Brain pericyte (primary cell): ENCODE measurements at places on chromosomes 12 and 14.

DNA sequence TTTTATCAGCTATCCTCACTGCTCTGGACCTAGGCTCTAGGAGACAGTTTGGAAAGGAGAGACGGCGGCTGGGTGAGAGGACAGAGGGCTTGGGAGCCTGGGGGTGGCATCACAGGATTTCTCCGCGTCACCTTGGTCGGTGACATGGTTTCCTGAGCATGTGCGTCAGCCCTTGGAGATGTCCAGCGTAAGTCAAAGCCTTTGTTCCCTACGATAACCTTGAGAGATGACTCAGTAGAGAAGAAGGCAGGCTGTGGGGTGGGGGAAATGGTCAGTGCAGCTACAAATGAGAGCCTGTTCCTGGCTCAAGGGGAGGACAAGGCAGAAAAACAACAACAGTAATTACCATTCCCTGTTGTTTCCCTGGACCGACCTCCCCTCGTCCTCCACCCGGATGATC lies 90.2 kb upstream of the TBX3 start:
- DNase-seq: no peak

GRCh38 chr14:53793790-53794505 lies 162.7 kb downstream of the BMP4 start:
- no peak for DNase-seq

- DNase-seq: no peak
Observed at GRCh38 chr14:69288956-69289705, 29.2 kb downstream of the GALNT16 start.

- no peak for DNase-seq
Observed at GRCh38 chr14:105840266-105841021, 314.1 kb downstream of the TMEM121 start.

GRCh38 chr14:106530423-106531107 lies 1004.2 kb downstream of the TMEM121 start:
- DNase-seq: no peak

DNA sequence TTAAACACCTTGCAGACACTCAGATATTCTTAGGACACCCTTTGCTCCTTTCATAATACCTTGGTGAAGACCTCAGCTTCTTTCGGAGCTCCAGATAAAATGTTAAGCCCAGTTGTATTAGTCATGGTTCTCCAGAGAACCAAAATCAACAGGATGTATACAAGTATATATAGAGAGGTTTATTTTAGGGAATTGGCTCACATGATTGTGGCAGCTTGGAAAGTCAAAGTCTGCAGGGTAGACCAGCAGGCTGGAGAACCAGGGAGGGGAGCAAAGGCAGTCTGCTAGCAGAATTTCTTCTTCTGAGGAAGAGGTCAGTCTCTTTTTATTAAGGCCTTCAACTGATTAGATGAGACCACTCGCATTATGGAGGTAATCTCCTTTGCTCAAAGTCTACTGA lies 6.9 kb upstream of the IGF1 start:
- no peak for DNase-seq

DNA sequence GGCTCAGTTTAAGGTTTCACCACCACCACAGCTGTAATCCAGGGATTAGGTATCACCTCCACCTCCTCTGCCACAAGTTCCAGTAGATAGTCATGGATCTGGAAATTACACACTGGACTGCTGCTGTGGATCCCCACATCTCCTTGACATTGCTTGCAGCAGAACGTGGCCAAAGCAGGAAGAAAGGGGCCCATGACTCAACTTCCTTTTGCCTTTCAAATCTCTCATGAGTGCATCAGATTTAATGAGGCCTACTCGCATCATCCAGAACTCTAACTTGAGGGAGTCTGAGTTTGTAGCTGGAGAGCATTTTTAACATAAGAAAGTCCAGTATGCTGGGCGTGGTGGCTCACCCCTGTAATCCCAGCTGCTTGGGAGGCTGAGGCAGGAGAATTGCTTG lies 29.2 kb upstream of the TMED10 start:
- DNase-seq: no peak

DNA sequence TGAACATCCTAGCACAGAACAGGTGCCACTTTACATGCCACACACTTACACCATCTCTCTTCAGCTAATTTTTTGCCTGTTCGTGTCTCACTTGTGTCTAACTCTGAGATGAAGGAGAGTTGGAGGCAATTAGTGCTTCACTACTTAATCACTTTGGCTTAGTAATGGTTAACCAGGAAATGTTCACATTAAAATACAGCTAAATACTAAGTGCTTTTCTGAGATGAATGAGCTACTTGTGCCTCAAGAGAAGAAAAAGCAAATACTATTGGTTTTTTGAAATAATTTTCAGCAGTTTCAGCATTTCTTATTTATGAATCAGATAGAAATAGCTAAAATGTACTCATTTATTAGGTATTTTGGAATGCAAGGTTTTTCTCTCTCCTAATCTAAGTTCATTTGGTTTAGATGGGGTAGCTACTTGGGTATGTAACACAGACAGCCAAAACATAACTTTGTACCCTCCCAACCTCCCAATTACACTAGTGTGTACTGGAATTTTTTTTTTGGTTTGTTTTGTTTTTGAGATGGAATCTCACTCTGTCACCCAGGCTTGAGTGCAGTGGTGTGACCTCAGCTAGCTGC lies 1474.1 kb upstream of the SEL1L start:
- no peak for DNase-seq

GRCh38 chr14:70642303-70643235 lies 853 bp downstream of the TTC9 start:
- DNase-seq: no peak

- no peak for DNase-seq
Observed at GRCh38 chr12:59186451-59186850, 266.1 kb upstream of the LRIG3 start.

- DNase-seq: no peak
Observed at GRCh38 chr12:3523058-3523457, 32.1 kb downstream of the PRMT8 start.

- DNase-seq: no peak
Observed at GRCh38 chr12:16857456-16857923, 251.5 kb upstream of the LMO3 start.

DNA sequence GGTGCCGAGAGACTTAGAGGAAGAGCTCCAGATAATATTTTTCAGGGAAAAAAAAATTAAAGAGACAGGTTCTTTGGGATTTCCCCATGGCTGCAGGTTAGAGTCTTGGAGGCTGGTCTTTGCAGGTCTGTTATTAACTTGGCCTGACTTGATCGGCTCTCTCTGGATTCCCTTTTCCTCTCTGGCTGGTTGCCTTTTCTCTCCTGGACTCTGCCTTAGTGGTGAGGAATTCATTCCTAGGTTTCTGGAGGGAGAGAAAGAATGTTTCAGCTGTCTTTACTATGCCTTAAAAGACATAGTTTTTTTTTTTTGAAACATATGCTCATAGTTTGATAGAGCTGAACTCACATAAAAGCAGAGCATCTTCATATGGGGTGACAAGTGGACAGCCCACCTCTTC lies 336.3 kb downstream of the BMP4 start:
- DNase-seq: no peak

- DNase-seq: no peak
Observed at GRCh38 chr14:104265918-104266630, 127.7 kb downstream of the KIF26A start.

DNA sequence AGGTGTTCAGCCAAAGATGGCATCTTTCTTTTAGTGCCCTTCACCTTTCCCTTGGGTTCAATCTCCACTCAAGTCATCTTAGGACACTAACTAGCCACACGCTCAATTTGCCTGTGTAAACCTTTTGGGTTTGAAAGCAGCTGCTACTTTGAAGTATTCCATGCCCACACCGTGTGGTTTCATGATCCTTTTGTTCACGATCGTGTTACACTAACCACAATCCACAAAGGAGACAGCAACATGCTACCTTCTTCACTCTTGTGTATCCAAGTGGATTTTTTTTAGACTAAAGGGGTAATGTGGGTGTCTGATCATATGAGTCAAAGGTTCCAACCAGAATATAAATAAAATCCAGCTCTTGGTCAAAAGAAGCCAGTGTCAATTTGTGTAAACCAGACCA lies 122.7 kb upstream of the FAR2 start:
- DNase-seq: no peak

- DNase-seq: no peak
Observed at GRCh38 chr12:131114271-131114670, 160.6 kb downstream of the ADGRD1 start.

DNA sequence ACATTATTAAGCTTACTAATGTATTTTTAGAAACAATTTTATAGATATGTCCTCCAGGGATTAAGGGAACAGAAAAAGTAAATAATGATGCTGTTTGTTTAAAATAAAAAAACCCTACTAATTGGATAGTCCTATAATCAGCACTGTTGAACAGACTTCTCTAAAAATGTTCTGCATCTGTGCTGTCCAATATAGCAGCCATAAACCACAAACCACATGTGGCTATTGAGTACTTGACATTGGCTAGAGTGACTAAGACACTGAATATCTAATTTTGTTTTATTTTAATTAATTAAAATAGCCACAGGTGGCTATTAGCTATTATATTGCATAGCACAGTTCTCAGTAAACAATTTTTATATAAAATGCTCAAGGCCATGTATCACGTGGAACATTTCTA lies 210.4 kb downstream of the DPY19L2 start:
- no peak for DNase-seq

GRCh38 chr14:46490238-46490685 lies 161.3 kb downstream of the RPL10L start:
- no peak for DNase-seq

DNA sequence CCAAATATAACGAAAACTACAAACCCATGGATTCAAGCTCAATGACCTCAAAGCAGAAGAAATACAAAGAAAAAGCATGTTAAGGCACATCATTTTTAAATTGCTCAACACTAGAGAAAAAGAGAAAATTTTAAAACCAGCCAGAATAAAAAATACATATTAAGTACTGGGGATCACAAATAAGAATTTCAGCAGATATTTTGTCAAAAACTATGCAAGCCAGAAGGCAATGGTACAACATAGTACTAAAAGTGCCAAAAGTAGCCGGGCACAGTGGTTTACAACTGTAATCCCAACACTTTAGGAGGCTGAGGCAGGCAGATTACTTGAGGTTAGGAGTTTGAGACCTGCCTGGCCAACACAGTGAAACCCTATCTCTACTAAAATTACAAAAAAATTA lies 10.2 kb downstream of the SGPP1 start:
- no peak for DNase-seq

GRCh38 chr12:79691511-79692248 lies 916 bp upstream of the PAWR start:
- no peak for DNase-seq

- no peak for DNase-seq
Observed at GRCh38 chr14:84535484-84535883, 994.5 kb upstream of the FLRT2 start.

GRCh38 chr14:99006276-99006675 lies 265.7 kb downstream of the BCL11B start:
- no peak for DNase-seq

DNA sequence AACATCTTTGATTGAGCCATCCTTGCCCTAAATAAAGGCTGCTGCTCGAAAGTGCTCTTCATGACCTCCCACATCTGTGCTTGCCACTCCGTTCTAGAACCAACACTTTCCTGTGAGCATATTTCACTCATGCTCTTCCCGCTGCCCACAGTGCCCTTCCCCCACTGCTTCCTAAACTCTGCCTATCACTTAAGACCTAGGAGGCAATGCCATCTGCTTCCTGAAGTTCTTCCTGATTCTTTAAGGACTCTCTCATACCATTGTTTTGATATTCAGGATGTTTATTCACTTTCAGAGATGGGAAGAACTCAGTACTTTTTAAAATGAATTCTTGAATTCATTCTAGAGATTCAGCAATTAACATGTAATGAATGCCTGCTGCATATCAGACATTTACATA lies 49.9 kb downstream of the ZFYVE21 start:
- no peak for DNase-seq

DNA sequence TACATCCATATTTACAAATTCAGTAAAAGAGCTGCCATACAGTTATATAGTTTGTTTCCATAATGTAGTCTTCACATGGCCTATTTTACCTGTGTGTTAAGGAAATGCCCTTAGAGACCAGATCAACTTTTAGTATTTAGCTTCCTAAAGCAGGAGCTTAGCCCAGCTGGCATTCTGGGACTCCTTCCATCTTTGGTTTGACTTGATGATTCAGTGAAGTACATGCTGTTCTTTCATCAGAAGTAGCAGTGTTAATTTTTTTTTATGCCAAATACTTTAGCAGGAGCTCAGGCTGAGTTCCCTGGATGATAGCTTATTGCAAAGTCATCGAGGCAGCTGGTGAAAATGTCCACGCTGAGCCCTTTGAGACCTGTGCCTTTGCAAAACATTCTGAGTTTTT lies 101.0 kb downstream of the FOXG1 start:
- no peak for DNase-seq
